NCI-H526 treated with DMSO at 0.1 percent for 48 hours (cell line): ENCODE measurements at places on chromosomes 5 and 9.

- DNase-seq, result no peak
These were observed 519 bp downstream of the EXOC3 start for GRCh38 chr5:443239-444151.

GRCh38 chr9:115998666-115999065 lies 154.9 kb upstream of the PAPPA start:
- no peak for DNase-seq

DNA sequence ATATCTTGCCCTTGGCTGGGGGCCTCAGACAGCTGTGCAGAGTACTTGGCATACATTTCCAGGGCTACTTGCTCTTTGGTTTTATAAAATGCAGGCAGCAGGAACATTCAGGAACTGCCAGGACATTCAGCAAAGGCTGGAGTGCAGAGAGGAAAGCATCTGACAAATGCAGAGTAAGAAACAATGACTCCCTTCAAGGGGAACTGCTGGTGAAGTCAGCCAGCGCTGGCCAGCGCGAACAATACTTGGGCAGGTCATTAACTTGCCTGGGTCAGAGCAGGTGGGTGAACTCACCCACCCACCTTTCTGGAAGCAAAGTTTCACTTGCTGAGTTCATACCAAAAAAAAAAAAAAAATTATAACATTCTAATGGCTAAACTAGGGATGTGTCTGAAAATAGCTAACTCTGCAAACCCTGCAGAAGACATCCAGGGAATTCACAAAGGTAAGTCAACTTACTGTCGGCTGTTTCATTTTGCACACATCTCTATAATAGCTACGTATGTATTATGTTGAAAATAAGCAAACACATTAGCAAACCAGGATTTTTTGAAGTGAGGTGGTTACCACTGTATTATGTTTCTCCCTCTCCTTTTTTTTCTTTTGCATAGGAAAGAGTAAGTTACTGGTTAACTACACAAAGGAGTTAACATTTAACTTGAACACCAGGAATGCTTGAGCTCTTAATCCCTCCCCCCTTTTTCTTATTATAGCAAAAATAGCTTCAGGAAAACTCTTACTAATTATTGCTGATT lies 152.2 kb downstream of the GLIS3 start:
- no peak for DNase-seq

GRCh38 chr9:87615136-87615535 lies 110.8 kb upstream of the CTSL start:
- peak; percentile 7 for DNase-seq

DNA sequence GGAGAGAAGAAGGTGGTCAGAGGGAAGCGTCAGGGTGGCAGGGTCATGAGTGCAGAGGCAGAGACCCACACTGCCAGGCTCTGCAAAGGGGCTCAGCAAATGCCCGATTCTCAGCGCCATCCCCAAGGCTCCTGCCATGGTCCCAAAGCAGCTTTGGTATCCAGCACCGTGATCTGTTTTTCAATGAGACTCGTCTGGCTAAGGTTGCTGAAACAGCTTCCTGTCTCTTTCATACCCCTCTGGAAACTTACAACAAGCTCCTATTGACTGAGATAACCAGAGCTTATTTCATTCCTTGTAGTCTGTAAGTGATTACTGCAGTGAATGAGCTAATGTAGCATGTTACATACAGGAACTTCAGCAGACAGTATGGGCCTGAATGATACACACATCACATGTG lies 568.6 kb upstream of the DAP start:
- DNase-seq, result no peak
